ENCODE measurements at places on chromosomes 2 and 18.

DNA sequence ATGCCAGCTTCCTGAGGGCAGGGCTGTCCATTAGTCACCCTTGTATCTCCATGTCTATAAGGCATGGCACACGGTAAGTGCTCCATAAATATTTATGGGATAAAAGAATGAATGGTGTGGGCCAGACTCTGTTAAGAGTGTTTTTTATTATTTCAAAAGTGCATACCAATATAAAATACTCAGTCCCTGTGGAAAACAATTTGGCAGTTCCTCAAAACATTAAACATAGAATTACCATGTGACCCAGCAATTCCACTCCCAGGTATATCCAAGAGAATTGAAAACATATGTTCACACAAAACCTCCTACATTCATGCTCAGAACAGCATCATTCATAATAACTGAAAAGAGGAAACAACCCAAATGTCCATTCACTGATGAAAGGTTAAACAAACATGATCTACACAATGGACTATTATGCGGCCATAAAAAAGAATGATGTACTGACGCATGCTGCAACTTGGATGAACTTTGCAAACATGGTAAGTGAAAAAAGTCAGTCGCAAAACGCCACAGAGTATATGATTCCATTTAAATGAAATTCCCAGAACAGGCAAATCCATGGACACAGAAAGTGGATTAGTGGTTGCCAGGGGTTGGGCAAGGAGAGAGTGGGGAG lies 69.1 kb upstream of the TCF7L1 start:
- DNase-seq: no peak

- DNase-seq: no peak
These were observed 184.2 kb downstream of the ZNF385B start for GRCh38 chr2:179677077-179677688.

- DNase-seq: no peak
These were observed 247.1 kb upstream of the UBE2E3 start for GRCh38 chr2:180733330-180733729.

- DNase-seq: no peak
These were observed 24.9 kb upstream of the RPIA start for GRCh38 chr2:88666576-88666975.

DNA sequence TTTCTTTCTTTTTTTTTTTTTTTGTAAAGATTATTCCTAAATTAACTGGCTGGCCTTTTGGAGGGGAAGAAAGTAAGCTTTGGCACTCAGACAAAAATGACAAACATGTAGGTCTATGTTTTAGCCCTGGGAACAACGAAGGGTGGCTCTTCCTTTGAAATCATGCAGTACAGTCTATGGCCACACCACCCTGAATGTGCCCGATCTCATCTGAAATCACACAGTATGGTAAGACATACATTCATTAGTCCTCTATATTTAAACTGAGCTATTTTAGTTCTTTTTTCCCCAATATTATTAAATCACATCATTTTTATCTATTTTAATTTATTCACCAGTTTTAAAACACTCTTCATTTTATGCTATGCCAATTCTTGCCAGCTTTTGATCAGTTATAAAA lies 48.2 kb downstream of the PLA2R1 start:
- no peak for DNase-seq

- no peak for DNase-seq
These were observed 863 bp downstream of the ECEL1 start for GRCh38 chr2:232486558-232487384.

- no peak for DNase-seq
These were observed 430.7 kb downstream of the CDH2 start for GRCh38 chr18:27746241-27746640.

DNA sequence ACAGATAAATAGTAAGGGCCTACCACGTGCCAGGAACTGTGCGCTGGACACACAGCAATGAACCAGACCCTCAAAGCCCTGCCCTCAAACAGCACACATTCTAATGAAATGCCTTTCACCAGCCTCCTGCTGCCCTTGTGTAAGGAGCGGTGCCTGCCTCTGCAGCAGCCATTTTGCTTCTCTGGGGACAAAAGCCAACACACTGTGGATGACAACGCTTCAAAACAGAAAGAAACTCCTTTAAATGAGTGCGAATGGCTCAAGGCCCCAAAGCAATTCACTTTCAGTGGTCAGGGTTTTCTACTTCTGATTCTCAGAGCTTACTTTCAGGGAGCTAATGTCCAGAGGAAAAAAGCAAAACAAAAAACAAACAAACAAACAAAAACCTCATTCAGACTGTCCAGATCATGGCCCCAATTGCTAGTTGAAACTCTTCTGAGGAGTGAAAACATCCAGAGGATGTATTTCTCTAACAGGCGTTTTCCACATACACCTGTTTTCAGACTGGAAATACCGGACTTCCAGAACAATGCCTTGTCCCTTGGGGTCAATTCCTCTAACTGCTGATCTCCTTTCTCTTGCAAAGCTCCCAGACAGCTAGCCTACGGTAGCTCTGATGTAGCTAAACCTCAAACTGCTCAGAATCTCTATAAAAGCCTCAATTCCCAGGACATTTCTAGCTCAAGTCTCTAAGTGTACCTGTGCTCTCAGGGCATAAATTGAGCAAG lies 323.3 kb upstream of the ZNF521 start:
- no peak for DNase-seq

DNA sequence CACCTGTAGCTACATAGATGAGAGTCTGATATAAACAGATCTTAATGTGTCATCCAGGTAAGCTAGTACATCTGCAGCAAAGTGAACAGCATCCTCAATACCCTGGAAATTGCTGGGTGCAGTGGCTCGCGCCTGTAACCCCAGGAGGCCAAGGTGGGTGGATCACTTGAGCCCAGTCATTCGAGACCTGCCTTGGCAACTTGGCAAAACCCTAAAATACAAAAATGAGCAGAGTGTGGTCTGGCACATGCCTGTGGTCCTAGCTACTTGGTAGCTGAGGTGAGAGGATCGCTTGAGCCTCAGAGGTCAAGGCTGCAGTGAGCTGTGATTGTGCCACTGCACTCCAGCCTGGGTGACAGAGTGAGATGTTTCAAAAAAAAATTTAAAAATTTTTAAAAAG lies 233.9 kb upstream of the SP5 start:
- DNase-seq: no peak

DNA sequence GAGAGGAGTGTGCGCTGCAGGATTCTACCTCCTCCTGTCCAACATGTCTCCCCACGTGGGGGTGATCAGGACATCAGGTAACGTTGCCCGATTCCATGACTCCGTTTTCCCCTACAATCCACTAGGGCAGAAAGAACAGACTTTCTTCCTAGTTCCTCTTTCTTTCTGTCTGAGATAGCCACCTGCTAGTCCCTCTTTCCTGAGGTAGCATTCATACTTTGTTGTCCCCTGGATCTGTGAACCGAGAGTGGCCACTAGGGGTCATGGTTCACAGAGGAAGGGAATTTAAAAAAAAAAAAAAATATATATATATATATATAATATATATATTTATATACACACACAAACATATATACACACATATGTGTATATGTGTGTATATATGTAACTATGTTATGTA lies 210.0 kb upstream of the ZNF521 start:
- DNase-seq: no peak

- peak; percentile 70 for DNase-seq
These were observed 3.8 kb upstream of the UXS1 start for GRCh38 chr2:106197878-106198277.
